ENCODE measurements at places on chromosomes 4 and X.
A peak's percentile ranks its signal among the peaks of the same experiment; 100 is the strongest.

- no peaks in the 10 kb centered on the region for H3K36me3 ChIP-seq
- H3K27me3 ChIP-seq, result no peaks in the 10 kb centered on the region
- no peak overlapping the region for H3K4me3 ChIP-seq
These were observed 73.7 kb upstream of the NDST4 start for GRCh38 chr4:115187136-115187535.

GRCh38 chrX:139932073-139932900 lies 566 bp downstream of the ATP11C start:
- peak overlapping the region; percentile 86 for H3K4me3 ChIP-seq
- DNase-seq, result peak; percentile 72

GRCh38 chrX:49840679-49841078 lies 11.6 kb downstream of the PAGE4 start:
- no peaks in the 10 kb centered on the region for H3K4me1 ChIP-seq
- H3K27ac ChIP-seq, result no peak overlapping the region
- peaks cover 3% of the 10 kb centered on the region for H3K27me3 ChIP-seq
- H3K4me3 ChIP-seq, result no peak overlapping the region

DNA sequence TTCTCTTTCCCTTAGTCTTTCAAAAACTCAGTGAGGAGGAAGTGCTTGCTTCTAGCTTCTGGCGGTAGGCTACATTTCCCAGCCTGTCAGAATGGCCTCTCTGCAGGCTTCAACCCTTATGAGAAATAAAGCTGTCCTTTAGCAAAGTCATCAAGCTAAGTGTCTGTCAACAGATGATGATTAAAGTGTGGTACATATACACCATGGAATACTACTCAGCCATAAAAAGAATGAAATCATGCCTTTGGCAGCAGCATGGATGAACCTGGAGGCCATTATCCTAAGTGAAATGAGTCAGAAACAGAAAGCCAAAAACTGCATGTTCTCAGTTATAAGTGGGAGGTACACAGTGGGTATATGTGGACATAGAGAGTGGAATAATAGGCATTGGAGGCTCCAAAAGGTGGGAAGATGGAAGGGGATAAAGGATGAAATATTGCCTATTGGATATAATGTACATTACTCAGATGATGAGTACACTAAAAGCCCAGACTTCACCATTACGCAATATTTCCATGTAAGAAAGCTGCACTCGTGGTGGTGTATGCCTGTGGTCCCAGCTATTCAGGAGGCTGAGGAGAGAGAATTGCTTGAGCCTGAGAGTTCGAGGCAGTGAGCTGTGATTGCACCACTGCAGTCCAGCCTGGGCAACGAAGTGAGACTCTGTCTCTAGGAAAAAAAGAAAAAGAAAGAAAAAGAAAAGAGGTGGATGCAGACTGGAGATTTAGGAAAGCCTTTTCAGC lies 7.9 kb downstream of the TRIM2 start:
- no peak overlapping the region for H3K27ac ChIP-seq
- DNase-seq, result no peak
- no peaks in the 10 kb centered on the region for H3K36me3 ChIP-seq
- peaks cover 3% of the 10 kb centered on the region for H3K27me3 ChIP-seq
- H3K4me1 ChIP-seq, result no peaks in the 10 kb centered on the region

GRCh38 chr4:89358935-89359638 lies 51.5 kb upstream of the GPRIN3 start:
- H3K27ac ChIP-seq, result no peak overlapping the region
- no peaks in the 10 kb centered on the region for H3K36me3 ChIP-seq
- H3K4me1 ChIP-seq, result no peaks in the 10 kb centered on the region
- no peaks in the 10 kb centered on the region for H3K27me3 ChIP-seq

GRCh38 chrX:124042042-124042441 lies 80.5 kb downstream of the STAG2 start:
- DNase-seq, result no peak
- H3K36me3 ChIP-seq, result no peaks in the 10 kb centered on the region
- no peak overlapping the region for H3K4me3 ChIP-seq
- H3K27me3 ChIP-seq, result no peaks in the 10 kb centered on the region
- no peaks in the 10 kb centered on the region for H3K4me1 ChIP-seq
- H3K27ac ChIP-seq, result no peak overlapping the region

- H3K27ac ChIP-seq, result no peak overlapping the region
- no peak for DNase-seq
- no peaks in the 10 kb centered on the region for H3K4me1 ChIP-seq
- peaks cover 43% of the 10 kb centered on the region for H3K27me3 ChIP-seq
- H3K4me3 ChIP-seq, result no peak overlapping the region
- H3K36me3 ChIP-seq, result no peaks in the 10 kb centered on the region
These were observed 2.8 kb downstream of the SFRP2 start for GRCh38 chr4:153785910-153786721.

DNA sequence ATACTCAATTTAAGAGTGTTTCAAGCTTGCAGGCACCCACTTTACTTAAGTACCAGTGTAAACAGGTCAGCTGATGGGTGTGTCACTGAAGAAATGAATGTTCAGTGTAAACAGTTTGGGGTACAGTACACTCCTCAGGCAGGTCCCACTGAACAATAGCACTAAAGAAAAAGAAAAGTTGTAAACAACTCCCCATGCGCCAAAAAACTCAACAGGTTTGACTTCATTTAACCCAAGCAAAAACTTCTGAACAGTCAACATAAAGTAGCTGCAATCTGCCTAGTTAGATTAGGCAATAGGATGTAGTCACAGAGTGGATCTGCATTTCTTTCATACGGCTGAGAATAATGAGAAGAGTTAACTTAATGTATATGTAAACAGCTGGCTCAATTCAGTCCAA lies 93.2 kb downstream of the FAM13A start:
- H3K27ac ChIP-seq, result no peak overlapping the region
- no peak for DNase-seq
- H3K36me3 ChIP-seq, result no peaks in the 10 kb centered on the region
- peaks cover 9% of the 10 kb centered on the region for H3K4me1 ChIP-seq
- no peaks in the 10 kb centered on the region for H3K27me3 ChIP-seq

DNA sequence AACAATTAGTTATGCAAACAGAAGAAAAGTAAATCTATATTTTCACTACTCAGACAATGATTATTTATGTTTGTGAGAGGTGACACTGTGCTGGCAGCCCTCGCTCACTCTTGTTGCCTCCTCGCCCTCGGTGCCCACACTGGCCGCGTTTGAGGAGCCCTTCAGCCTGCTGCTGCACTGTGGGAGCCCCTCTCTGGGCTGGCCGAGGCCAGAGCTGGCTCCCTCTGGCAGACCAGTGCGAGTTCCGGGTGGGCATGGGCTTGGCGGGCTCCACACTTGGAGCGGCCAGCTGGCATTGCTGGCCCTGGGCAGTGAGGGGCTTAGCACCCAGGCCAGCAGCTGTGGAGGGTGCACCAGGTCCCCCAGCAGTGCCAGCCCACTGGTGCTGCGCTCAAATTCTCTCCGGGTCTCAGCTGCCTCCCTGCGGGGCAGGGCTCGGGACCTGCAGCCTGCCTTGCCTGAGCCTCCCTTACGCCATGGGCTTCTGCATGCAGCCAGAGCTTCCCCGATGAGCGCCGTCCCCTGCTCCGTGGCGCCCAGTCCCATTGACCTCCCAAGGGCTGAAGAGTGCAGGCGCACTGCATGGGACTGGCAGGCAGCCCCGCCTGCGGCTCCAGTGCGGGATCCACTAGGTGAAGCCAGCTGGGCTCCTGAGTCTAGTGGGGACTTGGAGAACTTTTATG lies 902.6 kb downstream of the PDHA2 start:
- H3K4me3 ChIP-seq, result no peak overlapping the region
- H3K36me3 ChIP-seq, result no peaks in the 10 kb centered on the region
- no peaks in the 10 kb centered on the region for H3K27me3 ChIP-seq

- H3K4me1 ChIP-seq, result peaks cover 73% of the 10 kb centered on the region
- no peak overlapping the region for H3K4me3 ChIP-seq
- no peak for DNase-seq
These were observed 22.7 kb downstream of the JADE1 start for GRCh38 chr4:128832243-128832625.

DNA sequence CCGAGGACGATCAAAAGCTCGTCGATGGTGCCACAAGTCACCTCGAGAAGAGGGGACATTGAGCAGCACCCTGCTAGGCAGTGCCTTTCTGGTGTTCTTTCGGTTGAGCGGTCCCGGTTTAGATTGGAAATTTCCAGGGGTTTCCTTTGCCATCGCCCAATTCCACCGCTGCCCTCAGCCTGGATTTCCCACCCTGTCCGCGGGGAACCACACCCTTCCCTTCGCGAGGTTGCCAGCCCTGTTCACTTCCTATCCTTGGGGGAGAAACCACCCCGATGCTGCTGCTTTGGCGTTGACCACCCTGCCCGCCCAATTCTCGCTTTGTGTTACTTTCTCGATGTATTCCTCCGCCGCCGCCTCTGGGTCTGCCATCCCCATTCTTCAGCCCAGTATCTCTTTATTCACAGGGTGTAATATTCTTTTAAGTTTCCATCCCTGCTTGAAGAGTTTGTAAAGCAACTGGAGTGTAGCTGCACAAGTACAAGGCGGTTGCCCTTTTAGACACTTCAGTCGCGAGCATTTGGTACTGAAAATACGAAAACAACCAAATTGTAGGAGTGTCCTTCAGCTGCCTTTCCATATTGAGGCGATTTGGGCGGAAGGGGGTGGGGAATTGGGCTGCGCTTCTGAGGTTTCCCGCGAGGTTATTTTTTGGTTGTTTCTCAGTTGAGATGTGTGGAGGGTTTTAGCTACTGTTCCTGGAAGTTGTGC lies 1.1 kb downstream of the OGT start:
- H3K4me3 ChIP-seq, result peak overlapping the region; percentile 82
- no peaks in the 10 kb centered on the region for H3K36me3 ChIP-seq
- peaks cover 13% of the 10 kb centered on the region for H3K4me1 ChIP-seq
- peak overlapping the region; percentile 91 for H3K27ac ChIP-seq

GRCh38 chr4:157075401-157075800 lies 549 bp upstream of the GLRB start:
- no peaks in the 10 kb centered on the region for H3K36me3 ChIP-seq
- no peaks in the 10 kb centered on the region for H3K4me1 ChIP-seq
- no peaks in the 10 kb centered on the region for H3K27me3 ChIP-seq

DNA sequence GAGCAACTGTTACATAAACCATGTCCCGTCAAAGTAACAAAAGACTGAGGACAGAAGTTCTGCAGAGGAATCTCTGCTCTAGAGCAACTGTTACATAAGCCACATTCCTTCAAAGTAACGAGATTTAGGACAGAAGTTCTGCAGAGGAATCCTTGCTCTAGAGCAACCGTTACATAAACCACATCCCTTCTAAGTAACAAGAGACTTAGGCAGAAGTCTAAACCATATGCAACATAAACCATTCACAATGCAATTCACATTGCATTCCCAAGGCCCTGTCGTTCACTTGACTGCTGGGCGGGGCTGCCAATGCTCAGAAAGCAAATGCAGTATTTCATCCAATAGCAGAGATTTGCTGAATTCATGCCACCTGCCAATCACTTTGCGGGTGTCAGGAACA lies 124.4 kb upstream of the PUDP start:
- H3K4me1 ChIP-seq, result no peaks in the 10 kb centered on the region
- H3K36me3 ChIP-seq, result no peaks in the 10 kb centered on the region
- no peaks in the 10 kb centered on the region for H3K27me3 ChIP-seq

DNA sequence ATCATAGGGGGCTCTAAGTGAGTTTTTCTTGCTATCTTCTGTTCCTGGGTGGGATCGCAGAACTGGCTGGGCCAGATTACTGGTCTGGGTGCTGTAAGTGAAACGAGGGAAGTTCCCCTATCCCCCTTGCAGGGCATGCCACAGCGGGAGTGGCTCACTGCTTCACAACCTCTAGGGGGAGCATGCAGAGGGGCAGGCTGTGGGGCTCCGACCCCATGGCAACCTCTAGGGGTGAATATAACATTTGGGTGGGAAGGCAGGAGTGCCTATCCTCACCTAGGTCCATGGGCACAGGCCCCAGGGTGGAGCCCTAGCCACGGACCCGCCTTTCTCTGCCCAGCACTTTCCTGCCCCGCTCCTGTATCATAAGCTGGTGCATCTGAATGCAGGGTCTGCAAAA lies 1.7 kb upstream of the RRAGB start:
- H3K27me3 ChIP-seq, result no peaks in the 10 kb centered on the region
- no peak for DNase-seq
- no peak overlapping the region for H3K27ac ChIP-seq
- peaks cover 4% of the 10 kb centered on the region for H3K4me1 ChIP-seq
- H3K36me3 ChIP-seq, result no peaks in the 10 kb centered on the region
- no peak overlapping the region for H3K4me3 ChIP-seq

- no peak for DNase-seq
- H3K36me3 ChIP-seq, result no peaks in the 10 kb centered on the region
- no peaks in the 10 kb centered on the region for H3K27me3 ChIP-seq
- no peaks in the 10 kb centered on the region for H3K4me1 ChIP-seq
- H3K4me3 ChIP-seq, result no peak overlapping the region
These were observed 6.0 kb upstream of the IDS start for GRCh38 chrX:149511081-149511480.

Data from psoas muscle (tissue), 8 donors.